ENCODE measurements at places on chromosomes 1 and 21.
A peak's percentile ranks its signal among the peaks of the same experiment; 100 is the strongest.

- peak overlapping the region; percentile 55 for H3K27ac ChIP-seq
- no peaks in the 10 kb centered on the region for H3K27me3 ChIP-seq
- no peak overlapping the region for H3K4me3 ChIP-seq
- peak; percentile 76 for DNase-seq
- H3K36me3 ChIP-seq: peaks cover 17% of the 10 kb centered on the region
- peaks cover 17% of the 10 kb centered on the region for H3K4me1 ChIP-seq
Observed at GRCh38 chr1:206489980-206490770, 17.2 kb upstream of the RASSF5 start.

GRCh38 chr1:184041731-184042130, 4.2 kb upstream of the COLGALT2 start:
- no peak overlapping the region for H3K27ac ChIP-seq
- H3K27me3 ChIP-seq: peaks cover 55% of the 10 kb centered on the region
- H3K36me3 ChIP-seq: peaks cover 1% of the 10 kb centered on the region
- no peak overlapping the region for H3K4me3 ChIP-seq

GRCh38 chr1:195965036-195965435, 643.2 kb downstream of the KCNT2 start:
- no peaks in the 10 kb centered on the region for H3K27me3 ChIP-seq
- no peaks in the 10 kb centered on the region for H3K36me3 ChIP-seq
- no peak overlapping the region for H3K27ac ChIP-seq
- no peak for DNase-seq
- no peaks in the 10 kb centered on the region for H3K4me1 ChIP-seq
- H3K4me3 ChIP-seq: no peak overlapping the region

GRCh38 chr1:111570781-111571181, 48.8 kb upstream of the RAP1A start:
- peaks cover 9% of the 10 kb centered on the region for H3K4me1 ChIP-seq
- no peak for DNase-seq
- H3K4me3 ChIP-seq: no peak overlapping the region

DNA sequence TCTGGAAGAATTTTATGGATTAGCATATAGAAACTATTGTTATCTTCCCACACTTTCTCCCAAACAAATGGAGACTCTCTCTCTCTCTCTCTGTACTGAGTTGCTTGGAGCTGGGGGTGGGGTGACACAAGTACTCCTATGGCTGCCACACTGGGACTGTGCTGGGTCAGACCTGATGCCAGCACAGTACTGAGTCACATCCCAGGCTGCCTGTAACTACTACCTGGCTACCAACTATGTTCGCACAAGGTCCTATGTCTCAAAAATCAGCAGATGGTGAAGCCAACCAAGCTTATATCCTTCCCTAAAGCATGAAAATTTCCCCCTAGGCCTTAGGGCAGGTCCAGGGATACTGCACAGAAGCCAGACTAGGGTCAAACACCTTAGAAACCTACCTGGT, 66.6 kb downstream of the FAF1 start:
- H3K27me3 ChIP-seq: no peaks in the 10 kb centered on the region
- peaks cover 2% of the 10 kb centered on the region for H3K4me1 ChIP-seq
- H3K4me3 ChIP-seq: no peak overlapping the region
- H3K27ac ChIP-seq: no peak overlapping the region

DNA sequence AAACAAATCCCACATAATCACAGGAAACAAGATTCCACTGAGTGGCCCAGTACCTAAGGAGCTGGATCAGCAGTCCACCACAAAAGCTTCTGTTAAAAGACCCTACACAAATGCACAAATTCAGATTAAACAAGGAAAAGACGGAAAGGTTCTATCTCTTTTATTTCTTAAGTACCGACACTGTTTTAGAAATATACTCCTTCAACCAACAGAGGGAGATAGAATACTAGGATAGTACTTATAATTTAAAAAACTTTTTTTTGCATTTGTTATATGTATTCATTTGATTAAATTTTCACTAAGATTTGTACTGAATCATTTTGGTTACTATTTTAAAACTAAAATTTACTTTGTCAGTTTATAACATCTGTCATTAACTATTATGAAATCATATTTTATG, 12.5 kb downstream of the CDC7 start:
- no peak overlapping the region for H3K4me3 ChIP-seq
- no peak overlapping the region for H3K27ac ChIP-seq
- DNase-seq: no peak
- no peaks in the 10 kb centered on the region for H3K27me3 ChIP-seq

- no peak for DNase-seq
- H3K4me3 ChIP-seq: no peak overlapping the region
- no peak overlapping the region for H3K27ac ChIP-seq
- H3K4me1 ChIP-seq: peaks cover 1% of the 10 kb centered on the region
Observed at GRCh38 chr1:114008480-114008941, 29.2 kb downstream of the OLFML3 start.

GRCh38 chr1:6918186-6918924, 133.1 kb downstream of the CAMTA1 start:
- H3K4me1 ChIP-seq: peaks cover 9% of the 10 kb centered on the region
- no peak for DNase-seq
- H3K27me3 ChIP-seq: peaks cover 10% of the 10 kb centered on the region
- no peak overlapping the region for H3K4me3 ChIP-seq
- H3K36me3 ChIP-seq: no peaks in the 10 kb centered on the region

GRCh38 chr1:224486801-224487583, 52.4 kb upstream of the WDR26 start:
- H3K27ac ChIP-seq: no peak overlapping the region
- peaks cover 1% of the 10 kb centered on the region for H3K36me3 ChIP-seq
- no peak for DNase-seq
- peaks cover 7% of the 10 kb centered on the region for H3K27me3 ChIP-seq
- H3K4me1 ChIP-seq: peaks cover 4% of the 10 kb centered on the region
- no peak overlapping the region for H3K4me3 ChIP-seq

- no peaks in the 10 kb centered on the region for H3K27me3 ChIP-seq
- peaks cover 16% of the 10 kb centered on the region for H3K36me3 ChIP-seq
- H3K27ac ChIP-seq: no peak overlapping the region
Observed at GRCh38 chr1:228925691-228926090, 190.4 kb downstream of the RHOU start.

DNA sequence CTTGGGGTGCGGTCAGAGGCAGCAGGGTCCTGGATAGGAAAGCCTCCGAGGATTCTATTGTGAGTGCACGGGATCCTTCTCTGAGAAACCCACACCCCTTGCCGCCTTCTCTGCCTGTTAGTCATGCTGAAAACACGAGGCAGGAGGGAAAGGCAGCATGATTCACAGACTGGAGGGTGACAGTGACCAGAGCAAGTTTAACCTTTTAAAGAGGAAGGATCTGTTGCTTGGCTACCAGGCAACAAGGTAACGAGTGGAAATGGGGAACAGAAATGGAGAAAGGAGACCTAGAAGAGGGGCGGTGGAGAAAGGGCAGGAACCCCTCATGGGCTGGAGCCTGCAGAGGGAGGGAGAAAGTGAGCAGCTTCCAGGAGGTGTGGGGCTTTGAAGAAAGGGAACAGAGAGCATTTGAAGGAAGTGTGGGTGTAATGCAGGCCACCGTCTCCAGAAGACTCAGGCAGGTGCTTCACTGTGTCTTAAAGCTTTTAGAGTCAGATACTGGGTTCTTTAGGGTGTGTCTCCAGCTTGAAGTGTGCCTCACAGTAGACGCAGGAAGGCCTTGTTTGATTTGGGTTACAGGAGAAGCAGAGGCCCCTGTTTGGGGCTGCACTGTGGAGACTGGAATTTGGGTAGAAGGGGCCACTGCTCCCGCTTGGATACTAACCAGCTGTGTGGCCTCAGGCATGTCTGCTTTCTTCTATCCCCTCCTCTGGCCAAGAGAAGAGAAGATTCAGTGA, 19.1 kb downstream of the OPTC start:
- H3K4me1 ChIP-seq: peaks cover 22% of the 10 kb centered on the region
- H3K27me3 ChIP-seq: peaks cover 6% of the 10 kb centered on the region
- no peaks in the 10 kb centered on the region for H3K36me3 ChIP-seq
- peak overlapping the region; percentile 27 for H3K27ac ChIP-seq

DNA sequence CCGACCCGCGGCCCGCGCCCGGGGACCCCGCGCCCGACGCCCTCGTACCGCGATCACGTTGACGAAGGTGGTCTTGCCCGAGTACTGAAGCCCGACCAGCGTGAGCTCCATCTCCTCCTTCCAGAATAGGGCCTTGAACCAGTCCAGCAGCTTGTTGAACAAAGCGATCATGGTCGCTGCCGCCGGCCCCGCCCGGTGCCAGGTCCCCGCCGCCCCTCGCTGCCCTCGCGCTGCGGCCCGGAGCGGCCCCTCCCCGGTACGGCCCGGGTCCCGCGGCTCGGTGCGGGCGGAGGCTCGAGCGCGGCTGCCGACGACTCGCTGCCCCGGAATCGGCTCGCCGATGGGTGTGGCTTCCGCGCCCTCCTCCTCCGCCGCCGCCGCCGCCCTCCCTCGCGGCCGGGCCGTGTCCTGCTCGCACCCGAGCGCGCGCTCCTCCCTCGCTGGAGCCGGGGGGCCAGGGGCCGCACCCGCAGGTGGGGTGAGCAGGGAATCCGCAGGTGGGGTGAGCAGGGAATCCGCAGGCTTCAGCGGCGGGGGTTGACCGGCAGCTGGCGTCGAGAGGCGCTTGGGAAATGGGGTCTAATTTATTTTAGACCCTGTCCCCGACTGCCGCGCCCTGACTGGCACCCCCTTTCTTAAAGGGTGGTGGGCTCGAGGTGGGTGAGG, at the start of gene ARL8A:
Gene ARL8A (minus strand): TSS at position 336 of the 666 bp plus-strand sequence. CDS start 165 bp downstream, at position 171.
- peaks cover 3% of the 10 kb centered on the region for H3K36me3 ChIP-seq
- peak within 1 kb of the TSS; percentile 97 for H3K4me3 ChIP-seq
- no peaks in the 10 kb centered on the region for H3K27me3 ChIP-seq
- peak; percentile 84 for DNase-seq
- H3K4me1 ChIP-seq: peaks cover 25% of the 10 kb centered on the region
- H3K27ac ChIP-seq: peak within 1 kb of the TSS; percentile 88

DNA sequence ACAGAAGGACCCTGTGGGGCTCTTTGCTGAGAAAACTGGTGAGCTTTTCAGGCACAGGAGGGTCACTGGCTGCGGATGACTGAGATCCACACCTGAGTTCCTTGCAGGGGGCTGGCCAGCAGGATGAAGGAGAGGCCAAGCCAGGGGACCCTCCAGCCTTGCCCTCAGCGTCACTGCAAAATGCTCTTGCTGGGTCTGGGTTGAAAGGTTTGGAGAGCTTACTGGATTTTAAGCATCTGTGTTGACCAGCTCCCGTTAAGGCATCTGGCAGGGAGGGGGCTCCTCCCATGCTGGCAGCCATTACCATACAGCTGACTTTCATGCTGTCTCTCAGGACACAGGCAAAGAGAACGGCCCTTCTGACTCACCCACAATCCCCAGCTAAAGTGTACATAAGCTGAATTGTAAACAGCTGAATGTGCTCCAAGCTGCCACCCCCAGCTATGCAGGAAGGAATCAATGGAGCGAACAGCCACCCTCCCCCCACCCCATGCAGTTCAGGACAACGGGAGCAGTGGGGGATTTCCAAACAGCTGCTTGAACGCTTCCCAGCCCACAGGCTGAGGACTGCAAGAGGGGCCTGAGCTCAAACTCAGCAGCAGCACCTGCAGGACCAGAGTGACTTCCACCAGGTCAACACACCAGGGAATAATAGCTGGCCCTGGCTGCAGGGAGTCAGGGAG, 21.3 kb upstream of the A3GALT2 start:
- no peak overlapping the region for H3K27ac ChIP-seq
- no peak overlapping the region for H3K4me3 ChIP-seq
- H3K27me3 ChIP-seq: no peaks in the 10 kb centered on the region
- no peak for DNase-seq
- peaks cover 40% of the 10 kb centered on the region for H3K4me1 ChIP-seq
- H3K36me3 ChIP-seq: peaks cover 18% of the 10 kb centered on the region

DNA sequence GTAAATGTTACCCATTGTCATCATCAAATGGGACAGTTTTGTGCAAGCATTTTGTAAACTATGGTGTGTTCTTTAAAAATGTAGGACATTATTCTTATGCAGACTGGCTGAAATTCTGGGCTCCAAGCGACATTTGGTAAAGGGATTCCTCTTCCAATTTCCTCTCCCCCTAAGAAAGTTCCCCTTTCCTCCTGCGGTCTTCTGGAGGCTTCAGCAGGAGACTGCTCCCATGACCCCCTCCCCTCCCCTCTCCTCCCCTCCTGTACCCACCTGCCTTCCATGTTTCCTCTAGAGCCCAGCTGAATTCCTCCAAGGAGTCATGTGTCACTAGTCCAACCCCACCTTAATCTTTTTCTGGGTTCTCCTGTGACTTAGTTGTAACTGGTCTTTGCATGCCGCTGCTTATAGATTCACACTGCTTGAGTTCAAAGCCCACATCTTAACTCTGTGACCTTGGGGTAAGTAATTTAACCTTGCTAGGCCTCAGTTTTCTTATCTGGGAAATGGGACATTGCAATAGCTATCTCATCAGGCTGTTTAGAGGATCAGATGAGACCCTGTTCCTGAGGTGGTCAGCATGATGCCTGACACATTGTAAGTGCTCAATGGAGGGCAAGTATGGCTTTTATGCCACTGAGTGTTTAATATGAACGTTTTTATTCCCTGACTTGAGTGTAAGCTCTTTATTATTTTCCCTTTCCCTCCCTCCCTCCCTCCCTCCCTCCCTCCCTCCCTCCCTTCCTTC, 69.9 kb upstream of the WDR26 start:
- DNase-seq: no peak
- no peak overlapping the region for H3K27ac ChIP-seq
- H3K4me1 ChIP-seq: peaks cover 36% of the 10 kb centered on the region
- H3K36me3 ChIP-seq: no peaks in the 10 kb centered on the region

GRCh38 chr1:83928396-83928795, 70.5 kb downstream of the TTLL7 start:
- no peak overlapping the region for H3K27ac ChIP-seq
- peaks cover 3% of the 10 kb centered on the region for H3K4me1 ChIP-seq
- no peaks in the 10 kb centered on the region for H3K27me3 ChIP-seq
- H3K4me3 ChIP-seq: no peak overlapping the region
- no peaks in the 10 kb centered on the region for H3K36me3 ChIP-seq

DNA sequence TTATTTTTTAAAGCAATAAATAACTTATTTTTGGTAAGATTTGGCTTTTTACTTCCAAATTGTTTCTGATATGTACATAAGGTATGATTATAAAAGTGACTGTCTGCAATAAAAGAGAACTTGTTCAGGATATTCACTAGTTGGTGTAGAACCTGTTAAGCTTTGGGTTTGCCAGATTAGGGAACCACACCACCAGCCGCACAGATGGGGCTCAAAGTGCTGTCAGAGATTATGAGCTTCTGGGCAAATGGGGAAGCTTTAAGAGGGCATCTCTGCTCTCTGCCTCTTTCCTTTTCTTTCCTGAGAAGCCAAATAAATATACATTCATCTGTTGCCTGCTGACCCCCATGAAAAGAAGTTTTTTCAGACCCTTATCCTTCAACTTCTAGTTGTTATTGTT, 25.4 kb downstream of the IVNS1ABP start:
- no peak overlapping the region for H3K4me3 ChIP-seq
- peak overlapping the region; percentile 21 for H3K27ac ChIP-seq
- no peaks in the 10 kb centered on the region for H3K27me3 ChIP-seq
- H3K4me1 ChIP-seq: peaks cover 22% of the 10 kb centered on the region
- peaks cover 54% of the 10 kb centered on the region for H3K36me3 ChIP-seq
- DNase-seq: no peak
